A549 treated with GW870086 at 1 μM for 4 hours (cell line): ENCODE measurements at places on chromosomes 6 and 20. TPM values are rescaled to one million over a fixed set of nuclear protein-coding genes. Genes with fewer than 3 reads are reported as not detected.

Gene OLIG3
- total RNA-seq = not detected in 5 replicates

Gene OPRM1
- total RNA-seq = not detected in 5 replicates

Gene DDX43
- not detected in 5 replicates for total RNA-seq

Gene PAK5
- total RNA-seq = not detected in 5 replicates

Gene NKAIN2
- total RNA-seq = not detected in 5 replicates

Gene HRH3
- total RNA-seq = not detected in 5 replicates

Gene RAD21L1
- total RNA-seq = not detected in 5 replicates

Gene MMP24
- total RNA-seq = 23.8 to 34.6 TPM (median 31.0 TPM) in 5 replicates

Gene ENPP3
- 0.05 TPM in 1 of 5 replicates, not detected in the others for total RNA-seq

Gene GJA10
- not detected in 5 replicates for total RNA-seq

Gene MUC22
- 0.02 TPM in 1 of 5 replicates, not detected in the others for total RNA-seq

Gene LAMA4
- total RNA-seq = 0.75 to 1.9 TPM (median 1.4 TPM) in 5 replicates

Gene UNC5CL
- total RNA-seq = 0.34 to 1.1 TPM (median 0.60 TPM) in 5 replicates

Gene TFAP2A
- 10.8 to 16.7 TPM (median 11.9 TPM) in 5 replicates for total RNA-seq

Gene MLN
- total RNA-seq = not detected in 5 replicates

Gene OR2W1
- not detected in 5 replicates for total RNA-seq

Gene IL17F
- not detected in 5 replicates for total RNA-seq

Gene TCF15
- total RNA-seq = not detected in 5 replicates

Gene PROKR2
- not detected in 5 replicates for total RNA-seq

Gene MOG
- not detected in 5 replicates for total RNA-seq

Gene FUCA2
- 50.4 to 58.2 TPM (median 56.5 TPM) in 5 replicates for total RNA-seq

Gene EPHA7
- 0.05 to 0.18 TPM (median 0.09 TPM) in 5 replicates for total RNA-seq

Gene RPS6KA2
- 0.10 to 0.32 TPM (median 0.17 TPM) in 5 replicates for total RNA-seq

Gene RFX6
- total RNA-seq = not detected in 5 replicates

Gene GPR63
- total RNA-seq = 0.32 to 0.65 TPM (median 0.42 TPM) in 5 replicates

Gene CD93
- 0.02 to 0.03 TPM in 2 of 5 replicates, not detected in the others for total RNA-seq

Gene COQ3
- total RNA-seq = 10.1 to 12.5 TPM (median 10.7 TPM) in 5 replicates

Gene WRNIP1
- 32.7 to 38.2 TPM (median 37.2 TPM) in 5 replicates for total RNA-seq

Gene PROCR
- 106 to 153 TPM (median 145 TPM) in 5 replicates for total RNA-seq

Gene VGLL2
- total RNA-seq = not detected in 5 replicates

Gene GNRH2
- total RNA-seq = 0.29 to 0.59 TPM (median 0.32 TPM) in 4 of 5 replicates, not detected in the other

Gene FILIP1
- 0.30 to 0.40 TPM (median 0.32 TPM) in 5 replicates for total RNA-seq

Gene SMLR1
- total RNA-seq = not detected in 5 replicates

Gene FAM83D
- total RNA-seq = 56.0 to 80.7 TPM (median 66.2 TPM) in 5 replicates

Gene ATP6V1G2
- total RNA-seq = 0.55 to 1.2 TPM (median 0.83 TPM) in 5 replicates

Gene KIF25
- 0.05 to 0.22 TPM in 2 of 5 replicates, not detected in the others for total RNA-seq

Gene DNAAF9
- total RNA-seq = 4.9 to 6.8 TPM (median 5.7 TPM) in 5 replicates

Gene TMC2
- total RNA-seq = not detected in 5 replicates

Gene CST7
- total RNA-seq = 0.14 to 0.19 TPM in 2 of 5 replicates, not detected in the others

Gene SLC22A1
- total RNA-seq = 1.1 to 2.8 TPM (median 1.7 TPM) in 5 replicates

Gene GTSF1L
- total RNA-seq = not detected in 5 replicates

Gene CRISP3
- not detected in 5 replicates for total RNA-seq

Gene SIRPB1
- total RNA-seq = 0.17 to 0.66 TPM (median 0.64 TPM) in 5 replicates

Gene TREML1
- not detected in 5 replicates for total RNA-seq

Gene PHACTR3
- total RNA-seq = 0.06 to 0.32 TPM (median 0.16 TPM) in 5 replicates

Gene TPX2
- total RNA-seq = 98.1 to 114 TPM (median 103 TPM) in 5 replicates

Gene EFCAB8
- total RNA-seq = not detected in 5 replicates

Gene XKR7
- 0.01 TPM in 1 of 5 replicates, not detected in the others for total RNA-seq

Gene PRR18
- 0.07 to 0.15 TPM (median 0.12 TPM) in 5 replicates for total RNA-seq

Gene FAM209B
- total RNA-seq = 0.21 to 0.72 TPM (median 0.48 TPM) in 5 replicates

Gene RHAG
- 0.06 to 0.15 TPM (median 0.09 TPM) in 3 of 5 replicates, not detected in the others for total RNA-seq

Gene HSF2
- 5.1 to 7.8 TPM (median 7.1 TPM) in 5 replicates for total RNA-seq

Gene CGA
- 0.24 to 0.67 TPM (median 0.48 TPM) in 5 replicates for total RNA-seq

Gene TAF4
- total RNA-seq = 16.4 to 19.3 TPM (median 18.1 TPM) in 5 replicates
